ENCODE measurements at places on chromosomes 4 and X.
A peak's percentile ranks its signal among the peaks of the same experiment; 100 is the strongest.

- DNase-seq = no peak
Measured at GRCh38 chr4:138256608-138257007, 14.5 kb upstream of the SLC7A11 start.

DNA sequence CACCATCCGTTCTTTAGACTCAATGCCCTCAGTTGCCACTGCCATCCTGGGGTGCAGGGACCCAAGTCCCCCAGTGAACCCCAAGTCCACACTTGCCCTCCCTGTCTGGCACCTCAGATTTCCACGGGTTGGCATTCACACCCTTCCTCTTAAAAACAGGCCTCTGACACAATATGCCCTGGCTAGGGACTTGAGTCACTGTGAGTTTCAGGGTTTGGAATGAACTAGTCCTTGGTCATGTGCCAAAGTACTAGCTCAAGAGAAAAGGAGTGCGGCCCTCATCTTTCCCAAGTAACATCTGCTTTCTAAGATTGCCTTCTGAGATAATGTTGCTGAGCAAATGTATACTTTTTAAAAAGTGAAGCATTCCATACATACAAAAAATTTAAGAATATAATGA is 134.0 kb downstream of the MID1 start:
- DNase-seq = no peak

DNA sequence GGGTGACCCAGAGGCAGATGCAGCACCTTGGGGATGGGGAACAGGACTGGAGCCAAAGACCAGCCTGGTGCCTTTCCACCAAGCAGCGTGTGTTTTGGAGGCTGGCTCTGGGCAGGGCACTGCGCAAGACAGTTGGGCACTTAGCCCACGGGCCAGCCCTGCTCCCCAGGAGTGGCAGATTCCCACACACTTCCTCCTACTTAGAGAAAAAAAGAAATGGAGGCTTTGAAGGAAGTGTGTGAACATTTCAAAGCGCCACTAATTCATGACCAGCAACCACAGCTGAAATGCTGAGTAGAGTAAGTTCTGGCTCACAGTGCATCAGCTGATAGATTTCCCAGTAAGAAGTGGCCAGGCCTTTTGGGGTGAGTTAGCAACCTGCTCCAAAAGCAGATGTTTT is 54.9 kb upstream of the LGI2 start:
- no peak for DNase-seq

GRCh38 chr4:127771535-127772275 is 10.4 kb upstream of the HSPA4L start:
- no peak for DNase-seq

GRCh38 chrX:16517039-16517605 is 132.8 kb upstream of the S100G start:
- DNase-seq = no peak

DNA sequence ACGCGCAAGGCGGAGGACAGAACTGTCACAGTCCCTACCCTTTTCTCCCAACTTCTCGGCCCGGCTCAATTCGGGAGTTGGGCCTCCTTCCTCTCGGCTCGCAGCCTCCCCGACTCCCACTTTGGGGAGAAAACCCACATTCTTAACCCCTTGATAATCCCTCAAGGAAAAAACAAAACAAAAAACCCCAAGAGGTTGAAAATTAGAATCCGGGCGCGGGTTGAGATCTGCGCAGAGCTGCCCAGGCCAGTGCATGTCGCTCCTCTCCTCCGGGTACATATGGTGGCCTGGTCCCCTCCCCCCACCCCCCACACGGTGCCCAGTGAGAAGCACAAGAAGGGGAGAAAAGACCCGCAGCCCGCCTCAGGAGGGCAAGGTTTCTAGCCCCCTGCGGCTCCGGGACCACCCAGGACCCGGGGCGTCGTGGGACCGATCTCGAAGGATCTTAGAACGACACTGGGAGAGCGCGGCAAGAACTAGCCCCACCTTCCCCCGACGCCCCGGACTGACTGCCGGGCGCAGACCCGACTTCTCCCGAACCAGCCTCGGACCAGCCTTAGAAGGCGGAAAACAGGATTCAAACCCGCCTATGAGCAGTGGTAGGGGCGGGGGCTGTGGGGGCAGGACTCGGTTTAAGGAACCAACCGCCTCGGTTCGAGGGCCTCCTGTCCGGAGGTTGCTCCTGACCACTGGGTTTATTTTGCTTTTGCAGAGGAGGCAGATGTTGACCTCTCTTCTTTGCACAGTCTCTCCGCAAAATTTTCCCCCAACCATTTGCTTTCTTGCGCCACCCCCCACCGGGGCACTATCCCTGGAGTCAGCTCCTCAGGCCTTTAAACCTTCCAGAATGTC is 2.5 kb upstream of the PDGFRA start:
- DNase-seq = no peak

- no peak for DNase-seq
Measured at GRCh38 chr4:106318511-106318910, 2.2 kb downstream of the AIMP1 start.

DNA sequence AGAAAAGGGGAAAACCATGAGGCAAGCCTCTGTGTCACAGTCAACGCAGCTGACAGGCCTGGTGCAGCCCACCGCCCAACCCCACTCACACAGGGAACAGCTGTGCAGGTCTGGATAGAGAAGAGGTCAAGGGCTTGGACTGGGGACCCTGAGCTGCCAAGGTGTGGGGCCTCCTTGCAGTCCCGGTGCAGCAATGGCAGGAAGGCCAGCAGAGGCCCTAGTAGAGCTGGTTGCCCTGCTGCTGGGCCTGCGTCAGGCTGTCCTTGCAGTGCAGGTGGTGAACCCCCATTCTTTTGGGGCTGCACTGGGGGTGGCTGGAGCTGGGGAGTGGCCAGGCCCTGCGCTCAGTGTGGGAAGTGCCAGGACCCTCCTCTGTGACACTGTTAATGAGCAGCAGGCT is 482.0 kb downstream of the SMARCA1 start:
- no peak for DNase-seq

DNA sequence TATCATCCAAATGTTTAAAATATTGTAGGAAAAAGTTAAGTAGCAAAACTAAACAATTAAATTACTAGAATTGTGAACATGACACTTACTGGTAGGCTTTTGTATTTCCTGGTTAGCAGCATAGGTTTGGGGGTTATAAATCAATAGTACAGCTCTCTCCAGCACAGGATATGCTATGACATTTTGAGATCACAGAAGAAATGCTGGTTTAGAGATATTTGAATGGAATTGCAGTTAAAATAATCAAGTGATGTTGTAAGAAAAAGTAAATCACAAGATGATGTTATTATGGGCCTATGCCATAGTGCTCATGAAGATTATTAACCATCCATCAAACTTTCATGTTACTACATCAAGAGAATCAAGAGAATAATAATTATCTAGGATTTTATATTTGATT is 1079.9 kb upstream of the SLIT2 start:
- no peak for DNase-seq

DNA sequence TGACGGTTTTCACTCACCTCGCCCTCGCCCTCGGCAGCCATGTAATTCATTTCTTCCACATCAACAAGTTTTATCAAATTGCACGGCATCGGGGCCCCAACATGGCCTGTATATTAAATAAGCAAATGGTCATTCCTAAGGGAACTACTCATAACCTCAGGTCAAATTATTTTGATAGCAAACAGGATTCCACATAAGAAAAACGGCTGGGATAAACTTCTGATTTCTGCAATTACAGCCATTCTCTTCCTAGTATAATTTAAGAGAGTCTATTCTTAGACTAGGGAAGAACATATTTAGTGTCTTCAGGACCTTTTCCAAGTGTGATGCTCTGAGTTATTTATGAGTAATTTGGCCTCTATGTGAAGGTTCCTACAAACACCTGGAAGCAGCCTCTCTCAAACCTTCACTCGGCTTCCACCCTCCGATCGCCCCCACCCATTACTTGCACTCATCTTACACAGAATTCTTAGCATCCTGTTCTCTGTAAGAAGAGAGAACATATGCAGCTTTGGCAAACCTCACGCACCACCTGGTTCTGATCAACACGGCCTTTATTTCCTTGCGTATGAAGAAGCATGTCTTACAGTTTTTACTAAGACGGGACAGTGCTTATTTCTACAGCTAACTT is 29.4 kb upstream of the CENPU start:
- DNase-seq = no peak

GRCh38 chr4:92970996-92971395 is 667.2 kb downstream of the GRID2 start:
- no peak for DNase-seq

DNA sequence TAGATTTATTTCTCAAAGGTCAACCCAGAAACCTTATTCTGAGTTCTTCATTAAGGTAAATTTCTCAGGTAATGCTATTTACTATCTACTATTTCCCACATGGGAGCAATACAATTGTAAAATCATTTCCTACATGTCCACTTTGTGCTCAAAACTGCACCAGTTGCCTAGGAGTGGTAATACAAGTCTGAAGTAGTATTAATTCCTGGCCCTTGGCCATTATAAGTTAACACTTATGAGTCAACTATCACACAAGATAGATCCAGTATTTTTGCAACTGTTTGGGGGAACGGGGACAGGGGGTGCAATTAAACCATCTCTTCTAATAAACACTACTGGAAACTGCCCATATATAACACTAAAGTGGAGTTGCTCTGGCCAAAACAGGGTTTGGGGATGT is 48.9 kb downstream of the ACSL4 start:
- no peak for DNase-seq

GRCh38 chr4:144174401-144175067 is 34.0 kb upstream of the GYPA start:
- DNase-seq = peak; percentile 75

- DNase-seq = no peak
Measured at GRCh38 chr4:180625653-180626052, 1617.5 kb upstream of the TENM3 start.

GRCh38 chrX:132505116-132505515 is 16.3 kb upstream of the MBNL3 start:
- peak; percentile 42 for DNase-seq

DNA sequence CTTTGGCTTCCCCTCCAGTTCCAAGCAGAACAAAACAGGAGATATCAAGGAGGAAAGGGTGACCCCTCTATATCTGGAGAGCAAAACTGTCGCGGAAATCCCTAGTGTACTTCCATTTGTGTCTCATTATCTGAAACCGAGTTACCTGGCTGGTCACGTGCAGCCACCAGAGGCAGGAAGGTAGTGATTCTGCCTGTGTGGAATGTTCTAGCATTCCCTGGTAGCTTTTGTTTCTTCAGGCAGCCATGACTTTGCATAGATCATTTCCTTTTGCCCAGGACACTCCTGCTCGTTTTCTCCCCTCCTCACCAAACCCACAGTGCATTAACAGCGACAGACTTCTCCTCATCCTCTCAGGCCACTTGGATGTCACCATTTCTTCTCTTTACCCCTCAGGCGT is 107.9 kb downstream of the PTTG2 start:
- no peak for DNase-seq

GRCh38 chr4:71607780-71608677 is 175.8 kb downstream of the GC start:
- DNase-seq = peak; percentile 67

DNA sequence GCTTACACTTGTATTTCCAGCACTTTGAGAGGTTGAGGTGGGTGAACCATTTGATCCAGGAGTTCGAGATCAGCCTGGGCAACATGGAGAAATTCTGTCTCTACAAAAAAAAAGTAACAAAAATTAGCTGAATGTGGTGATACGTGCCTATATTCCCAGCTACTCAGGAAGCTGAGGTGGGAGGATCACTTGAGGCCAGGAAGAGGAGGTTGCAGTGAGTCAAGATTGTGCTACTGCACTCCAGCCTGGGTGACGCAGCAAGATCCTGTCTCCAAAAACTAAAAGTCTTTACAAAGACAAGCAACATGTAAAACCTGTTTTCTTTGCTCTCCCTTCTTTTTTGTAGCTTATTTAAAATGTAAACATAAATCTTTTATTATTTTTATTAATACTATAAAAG is 1156.1 kb downstream of the FAT4 start:
- DNase-seq = no peak

DNA sequence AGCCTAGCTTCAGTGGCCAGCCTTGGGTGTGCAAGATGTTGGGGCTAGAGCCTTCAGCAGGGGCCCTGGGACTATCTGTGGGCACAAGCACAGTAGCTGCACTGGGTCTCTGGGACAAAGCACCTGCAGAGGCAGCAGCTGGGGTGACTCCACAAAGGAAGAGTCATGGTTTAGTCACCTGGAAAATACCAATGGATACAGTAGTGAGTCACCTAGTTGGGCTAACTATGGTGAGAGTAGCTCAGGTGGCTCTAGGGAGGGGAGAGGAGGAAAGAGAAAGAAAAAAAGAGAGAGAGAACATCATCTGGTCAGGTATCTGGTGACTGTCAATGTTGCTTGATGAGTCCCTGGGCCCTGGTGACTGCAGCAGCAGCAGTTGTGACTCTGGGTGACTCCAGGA is 72.9 kb upstream of the SPIN4 start:
- DNase-seq = no peak

- no peak for DNase-seq
Measured at GRCh38 chrX:103215425-103215991, 600 bp downstream of the BEX4 start.

DNA sequence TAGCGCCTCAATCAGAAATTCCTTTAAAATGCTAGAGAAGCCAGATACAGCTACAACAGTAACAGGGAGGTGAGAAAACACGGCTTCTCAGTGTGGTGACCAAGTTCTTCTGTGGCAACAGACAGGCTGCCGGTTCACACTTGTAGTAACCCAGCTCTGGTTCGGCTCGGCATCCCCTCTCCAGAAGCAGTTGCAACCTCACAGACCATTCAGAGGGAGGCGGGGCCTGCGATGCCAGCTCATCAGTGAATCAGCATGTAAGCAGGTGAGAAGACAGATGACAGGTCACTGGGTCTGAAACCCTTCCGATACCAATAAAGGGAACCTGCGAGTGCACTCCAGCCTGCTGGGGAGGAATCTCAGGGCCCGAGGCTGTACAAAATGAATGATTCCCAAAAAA is 251.0 kb downstream of the KCNIP4 start:
- DNase-seq = no peak

DNA sequence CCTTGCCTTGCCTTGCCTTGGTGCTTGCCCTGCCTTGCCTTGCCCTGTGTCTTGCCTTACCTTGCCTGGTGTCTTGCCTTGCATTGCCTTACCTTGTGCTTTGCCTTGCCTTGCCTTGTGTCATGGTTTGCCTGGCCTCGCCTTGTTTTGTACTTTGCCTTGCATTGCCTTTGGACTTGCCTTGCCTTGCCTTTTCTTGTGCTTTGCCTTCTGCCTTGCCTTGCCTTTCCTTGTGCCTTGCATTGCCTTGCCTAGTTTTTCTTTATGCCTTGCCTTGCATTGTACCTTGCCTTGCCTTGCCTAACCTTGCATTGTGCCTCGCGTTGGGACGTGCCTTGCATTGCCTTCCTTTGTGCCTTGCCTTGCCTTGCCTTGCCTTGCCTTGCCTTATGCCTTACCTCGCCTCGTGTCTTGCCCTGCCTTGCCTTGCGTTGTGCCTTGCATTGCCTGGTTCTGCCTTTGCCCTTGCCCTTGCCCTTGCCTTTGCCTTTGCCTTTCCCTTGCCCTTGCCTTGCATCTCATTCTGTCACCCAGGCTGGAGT is 82.8 kb downstream of the TAB3 start:
- no peak for DNase-seq

- DNase-seq = no peak
Measured at GRCh38 chrX:65300104-65300809, 234.3 kb downstream of the LAS1L start.

GRCh38 chr4:165204462-165204830 is 2.9 kb upstream of the KLHL2 start:
- no peak for DNase-seq

Data from HT-29 (cell line).